Transverse colon (tissue), 4 donors: ENCODE measurements at places on chromosomes 12 and 14. TPM values are rescaled to one million over a fixed set of nuclear protein-coding genes. Genes with fewer than 3 reads are reported as not detected.

DNA sequence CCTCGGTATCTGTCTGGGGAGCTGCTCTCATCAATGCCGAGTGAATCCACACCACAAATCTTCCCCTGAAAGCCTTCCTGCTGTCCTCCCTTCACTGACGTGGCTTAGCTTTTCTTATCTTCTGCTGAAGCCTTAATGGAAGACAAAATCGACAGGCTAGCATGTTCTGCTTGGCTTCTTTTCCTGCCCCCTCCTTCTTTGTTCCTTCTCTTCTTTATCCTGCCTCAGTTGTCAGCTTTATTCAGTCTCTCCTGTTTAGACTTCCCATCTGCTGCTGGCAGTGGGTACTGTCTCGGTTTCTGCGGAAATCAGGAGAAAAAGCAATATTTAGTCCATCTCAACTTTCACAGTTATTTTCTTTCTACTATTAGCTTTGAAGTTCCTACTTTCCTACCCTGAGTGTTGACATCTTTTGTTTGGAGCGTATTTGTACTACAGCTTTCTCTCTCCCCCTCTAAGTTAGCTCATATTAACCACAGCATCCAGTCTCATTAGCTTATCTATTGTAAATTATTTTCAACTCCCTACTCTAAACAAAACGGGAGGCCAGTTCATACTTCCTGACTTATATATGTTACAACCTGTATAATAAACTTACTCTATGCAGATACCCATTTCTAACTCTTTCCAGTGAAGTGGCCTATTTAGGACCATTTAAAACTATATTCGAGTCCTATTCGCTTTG, 226.0 kb downstream of the DACT1 start:
- no peak for DNase-seq

GRCh38 chr12:15525441-15525840, 203.1 kb downstream of the PTPRO start:
- no peak for DNase-seq

KRT85 gene
- not detected for total RNA-seq

- DNase-seq, result no peak
Measured at GRCh38 chr12:75786070-75786469, 245.5 kb downstream of the PHLDA1 start.

GRCh38 chr12:67052981-67053380, 216.2 kb upstream of the CAND1 start:
- DNase-seq, result no peak

TAS2R20 gene
- total RNA-seq, result 2.6 TPM

GRCh38 chr14:103748534-103748857, 32.9 kb downstream of the ZFYVE21 start:
- no peak for DNase-seq

EXOC3L4 gene
- total RNA-seq, result 16.9 TPM

- peak; percentile 44 for DNase-seq
Measured at GRCh38 chr12:78229591-78230101, 399.0 kb downstream of the NAV3 start.
